ENCODE measurements at places on chromosomes 3 and 15.

- DNase-seq = no peak
Observed at GRCh38 chr15:39669241-39669640, 88.4 kb downstream of the THBS1 start.

GRCh38 chr3:106860182-106860581 is 517.1 kb upstream of the CCDC54 start:
- DNase-seq = no peak

GRCh38 chr3:65641777-65642176 is 396.9 kb downstream of the MAGI1 start:
- no peak for DNase-seq

DNA sequence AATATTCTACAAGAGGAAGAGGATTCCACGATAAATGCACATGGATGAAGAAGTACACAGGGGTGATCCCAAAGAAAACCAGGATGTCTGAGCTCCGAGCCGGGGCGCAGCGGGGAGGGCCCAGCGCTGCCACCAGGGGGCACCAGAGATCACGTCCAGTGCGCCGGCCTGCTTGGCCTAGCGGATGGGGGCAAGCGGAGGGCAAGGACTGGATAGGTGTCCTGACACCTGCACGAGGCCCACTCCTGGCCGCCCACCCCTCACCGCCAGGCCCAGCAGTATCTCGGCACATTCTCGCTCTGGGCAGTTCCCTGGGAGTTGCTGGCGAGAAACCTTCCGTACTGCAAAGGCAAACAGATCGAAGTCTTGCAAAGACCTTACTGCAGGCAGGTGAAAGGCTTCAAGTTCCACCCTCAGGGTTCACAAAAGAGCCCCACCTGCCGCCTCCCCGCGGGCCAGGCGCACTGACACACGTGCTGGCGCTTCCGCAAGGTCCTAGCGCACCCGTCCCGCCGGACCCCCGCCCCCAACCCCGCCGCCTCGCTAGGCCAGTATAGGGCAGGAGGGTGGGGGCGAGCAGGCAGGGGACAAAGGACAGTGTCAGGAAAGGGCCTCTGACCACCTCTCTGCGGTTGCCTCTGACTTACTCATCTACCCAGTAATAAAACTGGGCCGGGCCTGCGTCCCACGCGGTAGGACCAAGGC is 3.3 kb downstream of the ANKRD63 start:
- DNase-seq = peak; percentile 51

- no peak for DNase-seq
Observed at GRCh38 chr3:60160822-60161748, 1090.2 kb downstream of the FHIT start.

- no peak for DNase-seq
Observed at GRCh38 chr15:92616621-92617548, 38.7 kb downstream of the FAM174B start.

DNA sequence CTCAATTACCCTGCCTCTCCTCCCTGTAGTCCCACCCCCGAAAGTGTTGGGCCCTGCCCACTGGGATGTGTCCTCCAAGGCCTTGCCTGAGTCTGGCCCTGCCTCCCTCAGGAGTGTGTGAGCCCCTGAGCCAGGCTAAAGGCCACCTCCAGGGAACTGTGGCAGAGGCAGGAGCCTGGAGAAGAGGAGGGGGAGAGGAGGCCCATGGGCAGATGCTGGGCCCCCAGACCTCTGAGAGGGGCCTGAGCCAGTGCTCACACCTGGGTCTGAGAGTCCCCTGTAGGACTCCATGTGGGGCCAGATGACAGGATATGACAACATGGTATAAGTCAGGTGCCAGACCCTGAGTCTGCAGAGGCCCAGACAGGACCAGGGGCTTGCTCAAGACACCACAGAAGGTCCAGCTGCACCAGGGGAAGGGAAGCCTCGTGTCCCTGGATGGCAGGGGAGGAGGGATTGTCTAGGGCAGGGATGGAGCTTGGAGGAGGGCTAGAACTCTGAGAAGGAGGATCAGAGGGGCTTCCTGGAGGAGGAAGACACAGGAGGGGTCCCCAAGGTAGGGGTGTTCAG is 217.9 kb downstream of the TBC1D2B start:
- no peak for DNase-seq

DNA sequence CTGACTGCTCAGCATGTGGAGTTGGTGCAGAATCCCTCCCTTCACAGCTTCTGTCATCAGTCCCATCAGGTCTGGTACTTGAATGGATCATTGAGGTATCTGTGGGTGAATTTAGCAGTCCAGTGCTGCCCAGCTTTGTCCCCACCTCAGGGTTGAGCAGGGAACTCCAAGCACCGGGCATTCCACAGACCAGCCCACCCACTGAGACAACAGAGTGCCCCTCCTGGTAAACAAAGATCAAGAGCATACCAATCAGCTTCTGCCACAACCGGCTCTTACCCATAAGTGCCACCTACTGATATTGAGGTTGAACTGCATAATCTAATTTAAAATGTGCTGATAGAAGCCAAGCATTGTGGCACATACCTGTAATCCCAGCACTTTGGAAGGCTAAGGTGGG is 57.1 kb upstream of the FXR1 start:
- DNase-seq = peak; percentile 3

DNA sequence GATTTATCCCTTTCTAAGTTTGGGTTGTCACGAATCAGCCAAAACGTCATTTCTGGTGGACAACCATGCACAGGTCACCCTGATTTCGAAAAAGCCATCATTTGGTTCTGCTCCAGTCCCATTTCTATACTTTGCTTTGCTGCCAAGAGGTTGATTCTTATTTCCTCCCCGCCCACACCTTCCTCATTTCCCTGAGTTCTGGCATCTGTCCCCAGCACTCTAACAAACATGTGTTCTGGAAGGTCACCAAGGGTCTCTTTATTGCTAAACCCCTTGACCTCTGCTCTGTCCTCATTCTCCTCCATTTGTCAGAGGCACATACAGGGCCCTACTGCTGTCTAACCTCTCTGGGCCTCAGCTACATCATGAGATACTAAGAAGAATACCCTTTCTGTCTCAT is 36.4 kb upstream of the PTPRG start:
- no peak for DNase-seq

- DNase-seq = peak; percentile 77
Observed at GRCh38 chr15:60525341-60526039, 46.5 kb upstream of the ICE2 start.

GRCh38 chr3:121957674-121958415 is 63.6 kb downstream of the SLC15A2 start:
- DNase-seq = no peak

GRCh38 chr3:187798531-187799530 is 53.6 kb upstream of the BCL6 start:
- DNase-seq = no peak

DNA sequence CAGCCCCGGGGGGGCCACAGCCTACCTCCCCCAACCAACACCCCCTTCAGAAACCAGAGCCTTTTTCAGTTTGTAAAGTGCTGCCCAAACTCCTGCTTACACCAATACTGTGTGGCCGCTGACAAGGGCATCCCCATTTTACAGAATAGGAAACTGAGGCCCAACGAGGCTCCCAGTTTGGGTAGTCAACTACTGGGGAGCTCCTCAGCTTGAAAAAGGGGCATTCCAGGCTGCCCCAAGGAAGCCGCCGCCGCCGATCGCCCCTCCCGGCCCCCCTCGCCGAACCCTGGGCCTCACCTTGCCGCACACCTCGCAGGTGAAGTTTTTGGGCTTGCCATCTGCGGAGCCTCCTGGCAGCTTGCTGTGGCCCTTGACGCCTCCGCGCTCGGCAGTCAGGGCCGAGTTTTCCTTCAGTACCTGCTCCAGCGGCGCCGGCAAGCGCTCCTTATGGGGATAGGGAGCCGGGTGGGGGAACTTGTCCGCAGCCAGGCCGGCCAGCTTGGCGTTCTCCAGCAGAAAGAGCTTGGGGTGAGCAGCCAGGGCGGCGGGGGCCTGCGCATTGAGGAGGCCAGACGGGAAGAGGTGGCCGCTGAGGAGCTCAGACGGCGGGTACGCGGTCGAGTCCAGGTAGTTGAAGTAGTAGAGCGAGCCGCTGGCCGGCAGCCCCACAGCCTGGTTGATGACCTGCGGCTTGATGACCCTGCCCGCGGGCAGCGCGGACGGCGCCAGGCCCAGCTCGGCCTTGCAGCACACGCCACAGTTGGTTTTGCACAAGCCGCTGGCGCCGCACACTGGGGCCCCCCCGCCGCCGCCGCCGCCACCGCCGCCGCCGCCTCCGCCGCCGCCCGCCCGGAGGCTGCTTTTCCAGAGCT is 1.4 kb downstream of the FEZF2 start:
- no peak for DNase-seq

DNA sequence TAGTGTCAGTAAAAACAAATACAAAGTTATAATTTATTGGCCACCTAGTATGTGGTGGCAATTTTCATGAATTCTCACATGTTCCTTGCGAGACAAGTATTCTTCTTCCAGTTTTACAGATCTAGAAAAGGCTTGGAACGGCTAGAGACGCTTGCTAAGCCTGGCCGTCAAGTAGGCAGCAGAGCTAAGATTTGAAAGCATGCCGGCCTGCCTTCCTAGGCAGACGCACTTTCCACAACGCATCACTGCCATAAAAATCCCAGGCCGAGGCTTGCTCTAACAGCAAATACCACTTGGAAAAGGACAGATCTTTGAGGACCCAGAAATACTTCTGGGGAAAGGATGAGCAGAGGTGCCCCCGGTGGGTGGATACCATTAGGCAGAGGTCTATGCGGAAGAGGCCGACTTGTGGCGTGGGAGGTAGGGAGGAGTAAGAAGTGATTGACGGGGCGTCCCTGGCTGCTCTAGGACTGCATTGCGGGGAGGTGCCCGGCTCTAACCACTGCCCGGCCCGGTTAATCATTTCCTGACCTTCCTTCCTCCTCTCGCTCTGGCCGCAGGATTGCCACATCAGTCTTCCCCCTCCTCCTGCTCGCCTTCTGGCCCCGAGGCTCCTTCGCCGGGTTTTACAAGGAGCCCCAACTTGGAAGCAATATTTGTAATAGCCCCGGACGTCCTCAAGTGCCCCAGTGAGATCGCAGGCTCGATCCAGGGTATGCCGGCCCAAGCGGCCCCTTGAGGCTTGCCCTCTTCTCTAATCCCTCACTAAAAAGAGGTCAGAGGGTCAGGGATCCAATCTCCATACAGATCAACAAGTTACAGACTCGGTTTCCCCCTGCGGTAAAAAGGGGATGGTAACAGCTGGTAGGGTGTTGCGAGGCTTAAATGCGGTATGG is 1.3 kb upstream of the USP3 start:
- DNase-seq = peak; percentile 92

DNA sequence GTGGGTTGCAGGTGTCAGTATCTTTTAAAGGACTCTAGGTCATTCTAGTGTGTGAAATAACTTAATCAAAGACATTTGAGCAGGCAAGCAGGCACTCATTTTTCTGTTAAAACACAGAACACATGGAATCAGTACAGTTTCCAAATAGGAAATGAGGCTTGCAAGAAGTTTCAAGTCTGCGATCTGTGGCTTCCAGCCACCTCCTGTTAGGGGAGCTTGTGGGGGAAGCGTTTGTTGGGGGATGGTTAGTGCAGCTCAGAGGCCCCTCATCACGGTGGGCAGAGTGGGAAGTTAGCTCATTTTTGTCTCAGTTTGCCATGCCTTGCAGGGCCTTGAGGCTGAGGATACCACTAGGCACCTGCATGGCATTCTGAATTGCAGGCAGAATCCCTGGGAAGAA is 59.9 kb downstream of the SLC6A11 start:
- DNase-seq = no peak

GRCh38 chr3:117488983-117489382 is 779.4 kb downstream of the TUSC7 start:
- no peak for DNase-seq

DNA sequence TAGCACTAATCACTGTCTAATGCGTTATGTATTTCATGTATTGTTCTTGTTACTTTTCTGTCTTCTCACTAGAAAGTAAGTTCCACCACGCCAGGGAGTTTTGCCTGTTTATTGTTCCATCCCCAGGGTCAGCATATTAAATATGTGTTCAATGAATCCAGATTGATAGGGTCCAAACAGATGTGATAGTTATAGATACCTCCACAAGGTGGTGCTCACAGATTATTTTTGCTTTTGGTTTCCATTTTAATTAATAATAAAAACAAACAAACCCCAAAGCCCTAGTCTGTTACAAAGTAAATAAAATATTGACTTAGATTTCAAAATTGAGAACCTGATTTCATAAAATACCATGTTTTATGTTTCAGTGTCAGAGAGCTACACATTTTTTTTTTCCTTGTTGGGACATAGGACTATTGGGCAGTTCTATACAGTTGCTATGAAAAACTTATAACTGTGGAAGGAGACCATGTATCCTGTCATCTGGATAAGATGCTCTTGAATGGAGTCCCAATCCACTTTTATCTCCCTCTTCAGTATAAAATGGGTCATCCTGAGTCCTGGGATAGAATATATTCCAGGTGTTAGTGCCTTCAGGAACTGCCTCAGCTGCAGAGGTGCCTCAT is 12.4 kb downstream of the OTOL1 start:
- DNase-seq = peak; percentile 4

GRCh38 chr3:43620831-43621655 is 768 bp downstream of the ANO10 start:
- DNase-seq = no peak

DNA sequence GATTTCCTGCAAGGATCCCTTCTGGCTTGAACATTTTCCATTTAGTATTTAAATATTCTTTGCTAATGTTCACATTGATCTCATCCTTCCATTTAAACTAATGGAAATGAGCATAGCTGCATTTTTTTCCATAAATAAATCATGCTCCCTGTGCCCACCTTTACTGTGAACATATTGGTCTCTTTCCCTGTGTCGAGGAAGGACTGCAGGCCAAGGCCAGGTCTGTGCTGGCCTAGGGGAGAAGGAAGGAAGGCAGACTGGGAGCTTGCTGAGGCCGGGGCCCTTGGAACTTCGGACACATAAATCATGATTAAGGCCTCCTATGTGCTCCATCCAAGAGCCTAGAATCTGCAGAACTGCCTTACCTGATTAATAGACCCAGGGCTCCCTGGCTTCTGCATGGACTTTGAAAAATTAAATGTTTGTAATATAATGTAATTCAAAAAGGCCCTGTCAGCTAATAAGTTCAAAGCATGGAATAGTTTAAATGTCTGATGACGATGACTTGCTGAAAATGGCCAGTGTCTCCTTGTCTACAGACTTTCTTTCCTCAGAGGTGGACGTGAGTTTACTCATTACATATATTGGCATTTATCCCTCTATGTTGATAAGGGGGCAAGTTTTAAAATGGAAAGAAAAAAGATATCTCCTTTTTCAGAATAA is 175.9 kb downstream of the FEZF2 start:
- no peak for DNase-seq

GRCh38 chr15:40340038-40340739 is 550 bp downstream of the CCDC9B start:
- no peak for DNase-seq

DNA sequence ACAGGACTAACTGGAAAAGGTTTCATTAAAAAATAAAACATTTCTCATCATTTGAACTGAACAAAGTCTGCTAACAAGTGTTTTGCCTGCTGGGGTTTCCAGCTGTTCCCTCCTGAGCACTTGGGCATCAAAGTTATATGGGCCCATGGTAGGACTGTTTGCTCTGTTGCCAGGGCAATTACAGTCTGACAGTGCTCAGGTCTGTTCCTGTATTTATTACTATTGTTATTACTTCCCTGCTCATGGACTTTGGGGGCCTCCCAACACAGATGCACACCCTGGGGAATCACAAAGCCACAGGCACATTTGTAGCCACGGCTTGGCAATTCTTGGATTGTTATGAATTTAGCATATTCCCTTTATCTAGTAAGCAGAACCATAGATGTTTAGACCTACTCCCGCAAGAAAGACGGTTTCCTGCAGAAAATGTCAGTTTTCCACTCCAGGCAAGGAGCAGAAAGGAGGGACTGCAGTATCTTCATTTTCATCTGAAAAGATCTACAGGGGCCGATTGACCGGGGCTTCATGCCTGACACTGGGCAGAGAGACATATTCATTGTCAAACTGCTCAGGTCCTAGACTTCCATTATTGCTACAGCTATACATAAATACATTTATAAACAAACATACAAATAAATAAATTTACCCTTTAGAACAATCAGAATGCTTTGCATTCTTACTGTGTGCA is 580.2 kb downstream of the AGBL1 start:
- no peak for DNase-seq
